ENCODE measurements at places on chromosomes 11 and 22.

- no peak for DNase-seq
Observed at GRCh38 chr11:61293867-61294716, 1.0 kb downstream of the VWCE start.

DNA sequence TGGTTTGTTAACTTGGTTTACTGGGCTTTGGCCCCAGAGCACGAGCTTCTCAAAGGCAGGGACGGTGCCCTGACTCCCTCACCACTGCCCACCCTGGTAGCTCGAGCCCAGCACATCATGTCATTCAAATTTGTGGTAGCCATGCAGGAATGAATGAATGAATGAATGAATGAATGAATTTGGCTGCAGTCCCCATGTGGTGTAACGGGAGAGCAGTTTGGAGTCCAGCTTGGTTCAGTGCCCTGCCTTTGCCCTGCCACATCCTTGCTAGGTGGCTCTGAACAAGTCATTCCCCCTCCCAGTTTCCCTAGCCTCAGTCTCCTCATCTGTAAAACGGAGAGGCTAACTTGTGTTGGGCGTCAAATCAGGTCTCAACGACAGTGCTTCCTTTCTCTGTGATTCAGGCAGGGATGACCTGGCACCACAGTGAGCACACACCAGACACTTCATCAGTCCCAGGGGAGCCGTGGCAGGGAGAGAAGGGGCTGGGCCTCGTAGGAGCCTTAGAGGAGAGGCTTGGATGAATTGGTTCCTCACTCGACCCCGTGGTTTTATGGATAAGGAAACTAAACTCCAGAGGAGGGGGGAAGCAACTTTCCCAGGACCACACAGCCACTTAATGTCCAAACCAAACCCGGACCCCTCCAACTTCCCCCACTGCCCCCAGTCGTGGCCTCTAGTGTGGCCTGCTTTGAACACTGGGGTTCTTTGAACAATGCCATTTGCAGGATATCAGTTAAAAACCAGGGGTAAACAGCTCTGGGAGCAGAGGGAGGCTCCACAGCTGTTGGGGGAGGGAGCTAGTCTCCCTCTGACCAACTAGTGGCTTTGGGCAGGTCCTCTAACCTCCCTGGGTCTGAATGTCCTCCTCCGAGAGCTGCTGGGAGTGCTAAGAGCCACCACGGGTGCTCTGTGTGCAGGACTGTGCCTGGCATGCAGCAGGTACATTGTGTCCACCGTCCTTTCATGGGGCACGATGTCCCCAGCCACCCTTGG lies 86.2 kb downstream of the CACNA1I start:
- DNase-seq = no peak

- no peak for DNase-seq
Observed at GRCh38 chr22:18088825-18089568, 11.2 kb downstream of the PEX26 start.

- no peak for DNase-seq
Observed at GRCh38 chr22:48370508-48371325, 1457.0 kb downstream of the BRD1 start.

- DNase-seq = no peak
Observed at GRCh38 chr11:118057251-118058145, 19.4 kb upstream of the TMPRSS4 start.

Measured in esophagus squamous epithelium (tissue), 5 donors.